Stimulated activated CD4-positive, alpha-beta T cell treated with anti-CD3 and anti-CD28 coated beads, Interleukin-1b, Interleukin-23, amount 100 ng/mL, for 48 hours (primary cell): ENCODE measurements at places on chromosomes 12 and 14.

GRCh38 chr12:3537719-3538465 lies 46.9 kb downstream of the PRMT8 start:
- DNase-seq = no peak

GRCh38 chr14:105152794-105153241 lies 15.8 kb downstream of the JAG2 start:
- DNase-seq = no peak

- DNase-seq = no peak
Measured at GRCh38 chr12:111426344-111427185, 20.8 kb downstream of the SH2B3 start.

- DNase-seq = peak; percentile 15
Measured at GRCh38 chr12:122403115-122403770, 19.2 kb downstream of the CLIP1 start.

- no peak for DNase-seq
Measured at GRCh38 chr12:92468358-92469020, 234.3 kb upstream of the PLEKHG7 start.

- no peak for DNase-seq
Measured at GRCh38 chr12:113781415-113782198, 184.5 kb downstream of the RBM19 start.

GRCh38 chr12:51505360-51506105 lies 80.9 kb downstream of the SLC4A8 start:
- no peak for DNase-seq

DNA sequence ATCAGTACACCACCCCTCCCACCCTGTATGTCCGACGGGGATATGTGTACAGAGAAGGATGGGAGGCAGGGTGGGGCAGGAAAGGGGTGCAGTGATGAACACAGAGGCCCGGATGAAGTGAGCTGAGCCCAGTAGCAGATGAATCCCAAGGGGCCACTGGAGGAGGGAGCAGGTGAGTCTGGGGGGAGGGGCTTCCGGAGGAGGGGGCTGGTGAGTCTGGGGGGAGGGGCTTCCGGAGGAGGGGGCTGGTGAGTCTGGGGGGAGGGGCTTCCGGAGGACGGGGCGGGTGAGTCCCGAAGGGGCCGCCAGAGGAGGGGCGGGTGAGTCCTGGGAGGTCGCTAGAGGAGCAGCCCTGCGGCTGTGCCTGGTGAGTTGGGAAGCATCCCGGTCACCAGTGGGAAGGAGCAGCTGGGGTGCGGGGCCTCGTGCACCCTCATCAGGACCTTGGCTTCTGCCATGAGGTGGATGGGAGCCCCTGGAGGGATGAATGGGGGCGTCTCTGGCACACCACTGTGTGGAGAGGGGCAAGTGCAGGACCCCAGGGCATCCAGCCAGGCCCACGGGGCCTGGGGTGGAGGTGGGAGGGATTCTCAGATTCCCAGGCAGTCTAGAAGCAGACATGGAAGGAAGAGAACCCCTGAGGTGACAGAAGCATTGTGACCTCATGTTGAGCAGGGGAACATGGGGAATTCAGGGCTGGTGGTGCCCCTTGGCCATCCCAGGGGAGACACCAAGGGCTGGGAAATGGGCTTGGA lies 14.0 kb downstream of the BEGAIN start:
- DNase-seq = no peak

DNA sequence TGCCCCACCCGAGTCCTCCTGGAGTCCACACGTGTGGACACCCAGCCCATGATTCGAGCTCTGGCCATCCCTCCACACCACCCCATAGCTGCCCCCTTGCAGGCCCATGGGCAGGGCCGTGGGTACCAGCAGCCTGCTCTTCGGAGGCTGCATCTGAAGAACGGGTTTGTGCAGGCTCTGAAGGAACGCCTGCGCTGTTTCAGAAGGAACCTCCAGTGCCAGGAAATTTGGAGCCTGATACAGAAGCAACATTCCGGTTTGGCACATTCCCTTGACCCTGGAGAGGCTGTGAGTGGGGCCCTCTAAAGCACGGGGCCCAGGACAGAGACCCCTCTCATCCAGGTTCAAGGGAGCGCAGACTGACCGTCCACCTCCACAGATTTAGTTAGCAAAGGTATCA lies 57.0 kb downstream of the ZNF664 start:
- no peak for DNase-seq

DNA sequence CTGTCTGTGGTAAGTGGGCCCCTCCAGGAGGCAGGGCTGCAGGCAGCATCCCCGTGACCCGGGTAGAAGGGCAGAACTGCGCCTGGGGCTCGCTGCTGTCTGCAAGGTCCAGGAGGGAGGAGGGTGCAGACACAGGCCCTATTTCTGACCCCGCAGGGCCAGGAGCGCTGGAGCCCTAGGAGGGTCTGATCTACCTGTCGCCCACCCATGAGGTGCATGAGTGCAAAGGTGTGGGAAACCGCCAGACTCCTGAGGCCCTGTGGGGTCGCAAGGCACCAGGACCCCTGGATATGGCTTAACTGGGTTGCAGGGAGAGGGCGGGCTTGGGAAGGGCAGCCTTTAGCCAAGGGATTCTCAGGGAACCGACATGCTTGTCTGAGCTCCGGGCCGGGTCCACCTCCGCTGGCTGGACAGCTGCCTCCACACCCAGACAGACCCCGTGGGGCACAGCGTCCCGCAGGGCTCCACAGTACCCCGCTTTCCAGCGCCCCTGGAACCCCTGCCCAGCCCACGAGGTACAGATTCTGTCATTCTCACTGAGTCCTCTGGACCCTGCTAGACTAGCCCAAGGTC lies 72.9 kb upstream of the TSPAN11 start:
- DNase-seq = no peak

- DNase-seq = no peak
Measured at GRCh38 chr12:98735821-98736220, 90.7 kb downstream of the APAF1 start.

- no peak for DNase-seq
Measured at GRCh38 chr14:101758913-101759593, 2.5 kb upstream of the PPP2R5C start.

DNA sequence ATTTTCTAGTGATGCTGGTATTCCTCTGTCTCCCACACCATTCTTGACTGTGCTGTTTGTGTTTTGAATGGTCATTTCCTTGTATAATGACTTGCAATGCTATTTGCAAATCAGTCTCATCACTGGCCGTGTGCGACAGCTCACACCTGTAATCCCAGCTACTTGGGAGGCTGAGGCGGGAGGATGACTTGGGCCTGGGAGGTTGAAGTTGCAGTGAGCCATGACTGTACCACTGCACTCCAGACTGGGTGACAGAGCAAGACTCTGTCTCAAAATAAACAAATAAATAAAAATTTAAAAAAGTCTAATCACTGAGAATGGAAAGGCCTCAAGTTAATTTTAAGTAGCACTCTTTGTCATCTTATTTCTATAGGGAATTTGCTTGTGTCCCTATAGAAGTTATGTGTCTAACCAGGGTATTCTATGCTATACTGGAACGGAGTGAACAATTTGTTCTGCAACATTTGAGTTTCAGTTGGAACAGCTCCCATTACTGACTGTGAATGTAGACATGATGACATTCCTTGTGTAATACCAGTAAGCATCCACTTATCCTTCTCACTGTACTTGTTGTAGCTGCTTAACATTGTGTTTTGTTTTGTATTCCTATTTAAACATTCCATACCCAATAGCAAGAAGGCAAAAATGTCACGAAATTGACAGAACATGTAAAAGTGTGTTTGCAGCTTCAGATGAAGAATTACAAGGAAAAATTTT lies 126.3 kb downstream of the MGST1 start:
- no peak for DNase-seq

DNA sequence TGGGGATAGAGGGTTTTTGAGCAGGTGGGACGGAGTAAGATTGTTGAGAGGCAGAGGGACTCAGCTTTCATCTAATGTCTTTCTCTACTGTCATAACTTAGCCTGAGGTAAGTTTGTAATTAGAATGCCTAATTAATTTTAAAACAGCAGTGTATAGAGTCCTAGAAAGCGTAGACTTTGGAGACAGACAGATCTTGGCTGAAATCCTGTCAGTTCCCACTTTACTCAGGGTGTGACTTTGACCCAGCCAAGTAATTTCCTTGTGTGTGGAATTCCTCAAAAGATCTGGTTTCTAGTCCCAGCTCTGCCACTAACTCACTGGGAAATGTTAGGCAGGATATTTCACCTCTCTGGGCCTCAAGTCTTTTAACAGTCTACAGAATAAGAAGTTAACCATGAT lies 74.3 kb downstream of the SLC25A21 start:
- no peak for DNase-seq

- peak; percentile 83 for DNase-seq
Measured at GRCh38 chr12:57110104-57111030, 795 bp downstream of the STAT6 start.

DNA sequence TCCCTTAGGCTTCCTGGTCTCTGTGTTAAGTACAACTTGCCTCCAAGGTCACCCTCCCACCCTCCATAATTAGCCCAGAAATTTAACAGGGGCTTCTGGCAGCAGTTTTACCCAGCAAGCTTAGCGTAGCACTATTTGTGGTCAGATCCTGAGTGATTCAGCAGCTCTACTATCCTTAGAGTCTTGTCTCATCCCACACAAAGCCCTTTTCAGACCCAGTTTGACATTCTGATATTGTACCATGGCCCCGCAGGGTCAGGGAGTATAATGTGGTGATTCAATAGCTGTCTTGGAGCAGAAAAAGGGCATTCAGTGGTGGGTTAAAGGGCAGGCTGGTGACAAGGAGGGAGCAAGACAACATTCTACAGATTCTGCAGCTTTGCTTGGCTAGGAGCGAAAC lies 153.8 kb upstream of the DDHD1 start:
- no peak for DNase-seq

DNA sequence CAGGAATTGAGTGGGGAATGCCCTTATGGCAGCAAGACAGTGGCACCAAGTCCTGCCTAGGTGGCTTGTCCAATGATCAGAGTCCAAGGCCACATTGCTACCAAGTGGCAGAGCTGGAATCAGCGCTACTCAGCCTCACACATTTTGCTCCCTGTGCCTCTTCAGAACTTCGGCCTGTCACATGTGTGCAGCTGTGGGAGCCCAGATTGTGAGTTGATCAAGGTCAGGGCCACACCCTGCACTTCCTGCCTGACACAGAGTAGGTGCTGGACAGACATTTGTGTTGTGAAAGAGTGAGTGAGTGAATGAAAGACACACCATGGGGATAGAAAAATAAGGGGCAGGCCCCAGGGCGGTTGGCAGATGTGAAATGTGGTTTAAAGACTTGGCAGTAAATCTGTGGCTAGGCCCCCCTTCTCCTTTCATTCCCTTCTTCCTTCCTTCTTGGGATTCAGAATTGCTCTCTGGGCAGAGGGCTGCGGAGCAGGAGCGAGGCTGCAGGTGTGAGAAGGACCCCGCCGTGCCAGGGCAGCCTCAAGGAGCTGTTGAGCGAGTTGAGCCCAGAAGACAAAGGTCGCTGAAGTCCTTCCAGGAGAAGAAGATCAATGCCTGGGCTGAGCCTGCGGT lies 83.5 kb downstream of the SLC25A47 start:
- peak; percentile 13 for DNase-seq

GRCh38 chr12:26978801-26979200 lies 35.4 kb downstream of the TM7SF3 start:
- DNase-seq = no peak

GRCh38 chr14:56660677-56661389 lies 81.2 kb downstream of the TMEM260 start:
- no peak for DNase-seq

- no peak for DNase-seq
Measured at GRCh38 chr12:128339126-128339520, 72.2 kb downstream of the TMEM132C start.

DNA sequence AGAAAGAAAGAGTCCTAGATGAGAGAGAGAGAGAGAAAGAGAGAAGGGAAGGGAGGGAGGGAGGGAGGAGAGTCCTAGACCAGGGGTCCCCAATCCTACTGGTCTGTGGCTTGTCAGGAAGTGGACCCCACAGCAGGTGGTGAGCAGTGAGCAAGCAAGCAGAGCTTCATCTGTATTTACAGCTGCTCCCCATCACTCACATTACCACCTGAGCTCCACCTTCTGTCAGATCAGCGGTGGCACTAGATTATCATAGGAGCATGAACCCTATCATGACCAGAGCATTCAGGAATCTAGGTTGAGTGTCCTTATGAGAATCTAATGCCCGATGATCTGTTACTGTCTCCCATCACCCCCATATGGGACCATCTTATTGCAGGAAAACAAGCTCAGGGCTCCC lies 39.2 kb upstream of the AMN1 start:
- DNase-seq = no peak

GRCh38 chr12:132584429-132584828 lies 26.0 kb downstream of the LRCOL1 start:
- no peak for DNase-seq

GRCh38 chr12:41904041-41904440 lies 240.6 kb downstream of the GXYLT1 start:
- no peak for DNase-seq

DNA sequence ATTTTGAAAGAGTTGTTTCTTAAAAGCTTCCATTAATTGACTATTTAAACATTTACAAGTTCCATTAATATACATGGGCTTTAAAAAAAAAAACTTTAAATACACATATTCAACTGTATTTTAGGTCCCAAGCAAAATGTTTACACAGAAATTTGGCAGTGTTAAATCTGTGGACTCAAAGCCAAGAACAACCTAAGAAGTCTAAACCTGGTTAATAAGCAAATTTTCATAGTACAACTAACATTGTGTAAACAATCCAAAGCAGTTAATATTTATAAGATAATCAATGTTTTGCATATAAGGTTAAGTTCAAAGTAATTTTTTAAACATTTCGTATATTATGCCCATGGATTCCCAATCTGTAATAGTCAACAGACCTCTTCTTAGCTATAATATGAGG lies 77.0 kb downstream of the EPS8 start:
- no peak for DNase-seq

DNA sequence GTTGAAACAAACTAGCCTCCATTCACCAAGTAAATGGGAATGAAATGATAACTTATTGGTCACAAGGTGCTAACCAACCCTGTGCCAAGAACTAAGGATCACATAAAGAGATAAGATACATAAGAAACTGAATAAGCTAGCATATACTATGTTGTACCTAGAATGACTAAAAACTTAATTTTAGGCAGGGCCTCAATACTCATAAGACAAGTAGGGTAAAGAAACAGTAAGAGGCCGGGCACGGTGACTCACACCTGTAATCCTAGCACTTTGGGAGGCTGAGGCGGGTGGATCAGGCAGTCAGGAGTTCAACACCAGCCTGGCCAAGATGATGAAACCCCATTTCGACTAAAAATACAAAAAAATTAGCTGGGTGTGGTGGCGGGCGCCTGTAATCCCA lies 17.7 kb downstream of the GDF11 start:
- peak; percentile 80 for DNase-seq
